ENCODE measurements at places on chromosomes 4 and X.

- DNase-seq: no peak
These were observed 2340.7 kb downstream of the PCDH7 start for GRCh38 chr4:33060674-33061542.

DNA sequence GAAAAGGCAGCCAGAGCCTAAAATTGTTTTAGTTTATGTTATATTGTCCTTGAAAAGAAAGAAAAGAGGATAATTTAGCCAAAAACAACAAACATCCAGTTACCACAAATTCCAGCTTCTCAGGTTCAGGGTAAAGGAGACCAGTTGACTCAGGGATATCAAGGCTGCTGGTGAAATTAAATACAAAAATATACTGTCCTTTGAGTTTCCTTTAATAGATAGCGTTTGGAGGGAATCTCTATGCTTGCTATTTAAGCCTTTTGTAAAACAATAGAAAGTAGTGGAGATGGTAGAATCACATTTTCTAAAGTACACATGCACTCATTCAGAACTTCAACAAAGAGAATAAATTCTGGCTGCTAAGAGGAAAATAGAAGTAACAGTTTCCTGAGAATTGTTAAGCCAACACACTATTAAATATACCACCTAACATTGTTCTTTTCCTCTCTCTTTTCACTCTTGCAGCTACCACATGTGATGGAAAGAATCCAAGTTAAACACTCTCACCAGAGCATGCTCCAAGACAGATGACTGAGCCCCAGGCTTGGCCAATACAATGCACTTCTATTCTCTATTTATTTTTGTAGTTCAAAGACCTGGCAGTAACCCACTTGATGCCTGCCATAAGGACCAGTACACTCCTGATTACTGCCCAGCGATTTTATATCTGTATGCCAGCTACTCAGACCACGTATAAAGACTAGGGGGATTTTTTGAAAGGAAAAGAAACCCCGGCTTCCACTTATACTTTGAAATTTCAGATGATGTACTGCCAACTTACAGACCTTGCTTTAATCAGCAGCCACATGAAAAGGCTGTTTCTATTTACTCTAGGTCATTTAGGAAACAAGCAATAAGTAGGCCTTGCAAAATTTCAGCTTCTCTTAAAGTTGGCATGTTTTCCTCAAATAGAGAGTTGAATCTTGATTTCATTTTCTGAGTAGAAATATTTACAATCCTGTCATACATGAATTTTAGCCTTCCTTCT is 756.9 kb downstream of the FAT4 start:
- no peak for DNase-seq

- DNase-seq: no peak
These were observed 18.5 kb downstream of the IGFBP7 start for GRCh38 chr4:57091657-57092162.

DNA sequence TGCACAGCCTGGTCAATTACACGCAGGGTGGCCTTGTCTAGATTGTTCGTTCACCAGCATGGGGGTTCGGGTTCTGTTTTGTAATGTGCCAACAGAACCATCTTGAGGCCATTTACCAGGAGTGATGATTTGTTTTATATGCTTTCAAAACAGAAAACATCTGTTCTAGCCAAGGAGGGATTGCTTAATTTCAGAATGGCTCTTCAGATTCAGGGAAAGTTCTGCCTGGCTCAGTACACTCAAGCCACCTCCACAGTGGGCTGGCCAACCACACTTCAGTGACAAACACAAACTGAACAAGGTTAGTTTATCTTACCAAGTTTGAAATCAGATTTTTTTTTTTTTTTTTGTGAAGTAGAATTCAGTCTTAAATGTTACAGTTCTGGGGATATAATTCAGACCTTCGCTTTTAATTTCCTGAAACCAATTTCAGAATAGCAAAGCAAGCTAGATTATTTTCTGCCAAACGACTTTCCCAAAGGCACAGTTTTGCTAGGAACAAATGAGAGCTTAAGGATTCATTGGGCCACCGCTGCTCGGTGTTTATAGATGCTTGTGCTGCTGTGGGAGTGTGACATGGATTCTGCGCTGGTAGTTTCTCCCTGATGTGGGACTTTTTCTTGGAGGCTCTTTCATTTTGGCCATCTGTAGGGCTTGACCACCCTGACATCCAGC is 23.4 kb downstream of the SMS start:
- DNase-seq: no peak

DNA sequence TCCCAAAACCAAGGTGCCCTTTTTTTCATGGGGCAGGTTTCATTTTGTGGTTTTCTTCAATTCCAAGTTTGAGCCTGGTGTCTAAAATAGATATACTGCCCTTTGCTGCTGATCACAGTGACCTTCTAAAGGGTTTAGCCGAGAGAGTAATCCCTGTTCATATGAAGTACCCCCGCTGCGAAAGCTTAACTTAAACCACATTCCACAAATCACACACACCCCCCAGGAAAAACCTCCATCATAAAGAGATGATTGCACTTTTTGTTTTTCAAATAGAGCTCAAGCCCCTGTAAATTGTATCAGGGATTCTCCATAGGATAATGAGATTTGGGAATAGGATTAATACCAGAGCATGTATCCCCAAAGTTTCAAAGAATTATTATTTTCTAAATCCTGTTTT is 90.8 kb downstream of the USP46 start:
- no peak for DNase-seq

DNA sequence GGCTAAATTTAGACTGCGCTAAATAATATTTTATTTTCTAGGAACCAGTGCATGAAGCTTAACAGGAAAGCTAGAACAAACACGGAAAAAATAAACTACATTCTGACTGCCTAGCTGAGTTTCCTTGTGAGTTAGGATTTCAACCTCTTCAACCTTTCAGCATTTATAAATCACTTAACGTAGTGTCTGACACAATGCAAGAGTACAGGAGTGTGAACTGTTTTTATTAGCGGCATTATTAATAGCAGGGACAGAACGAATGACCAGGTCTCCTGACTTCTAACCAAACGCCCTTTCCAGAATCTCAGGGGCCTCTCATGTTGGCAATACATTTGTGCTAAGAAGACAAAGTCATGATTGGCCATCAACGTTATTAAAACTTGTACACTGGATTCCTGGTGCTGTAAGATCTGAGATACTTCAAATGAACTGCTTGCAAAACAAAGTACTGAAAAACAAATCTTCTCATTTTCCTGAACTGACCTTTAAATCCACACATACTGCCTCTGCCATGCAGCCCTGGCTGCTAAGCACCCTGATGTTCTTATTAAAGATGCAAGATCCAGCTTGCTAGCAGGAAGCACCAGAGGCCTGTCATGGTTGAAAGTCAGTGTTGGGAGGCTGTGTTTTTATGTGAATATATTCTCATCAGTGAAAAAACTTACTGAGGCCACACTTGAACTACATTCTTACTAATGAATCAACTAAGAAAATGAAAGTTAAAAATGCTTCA is 380.4 kb upstream of the CPEB2 start:
- no peak for DNase-seq

GRCh38 chr4:80990851-80991250 is 39.7 kb upstream of the BMP3 start:
- no peak for DNase-seq

- DNase-seq: no peak
These were observed 90.0 kb upstream of the EXOC1L start for GRCh38 chr4:55729351-55730279.

GRCh38 chr4:182066037-182066436 is 177.2 kb upstream of the TENM3 start:
- no peak for DNase-seq

GRCh38 chr4:11232015-11232414 is 196.7 kb downstream of the HS3ST1 start:
- DNase-seq: no peak

DNA sequence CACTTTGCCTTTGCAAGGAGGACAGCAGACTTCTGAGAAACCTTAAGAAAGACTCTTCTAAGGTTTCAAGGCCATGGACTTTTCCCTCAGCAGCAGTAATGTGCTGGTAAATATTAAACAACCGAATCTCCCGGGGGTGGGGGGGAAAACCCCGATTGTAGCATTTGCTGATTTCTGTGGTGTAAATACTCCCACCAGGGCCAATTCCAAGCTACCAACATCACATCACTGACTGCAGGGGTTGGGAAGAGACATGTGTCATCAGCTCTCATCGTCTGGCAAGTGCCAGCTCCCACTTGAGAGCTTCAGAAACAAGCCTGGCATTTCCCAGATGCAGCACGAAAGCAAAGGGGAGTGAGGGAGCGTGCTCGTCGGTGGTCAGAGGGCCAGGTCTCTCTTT is 101.2 kb downstream of the BCOR start:
- no peak for DNase-seq

GRCh38 chrX:71953391-71953790 is 42.7 kb downstream of the NHSL2 start:
- DNase-seq: no peak

DNA sequence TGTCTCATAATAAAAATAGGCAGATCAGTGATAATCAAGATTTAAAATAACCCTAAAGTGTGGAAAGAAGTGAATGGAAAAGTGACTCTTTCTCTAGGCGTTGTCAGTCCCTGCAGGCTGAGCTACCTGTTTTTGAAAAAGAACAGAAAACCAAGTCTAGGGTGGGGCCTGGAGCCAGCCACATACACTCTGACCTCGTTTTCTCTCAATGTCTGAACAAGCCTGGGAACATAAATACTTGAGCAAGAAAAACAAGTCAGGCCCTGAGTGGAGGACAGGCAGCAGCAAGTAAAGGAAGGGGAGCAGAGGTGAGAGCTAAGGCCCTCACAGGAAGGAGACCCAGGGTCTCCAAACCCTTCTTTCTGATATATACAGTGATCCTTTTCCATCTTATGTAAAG is 91.7 kb upstream of the HPF1 start:
- DNase-seq: no peak

DNA sequence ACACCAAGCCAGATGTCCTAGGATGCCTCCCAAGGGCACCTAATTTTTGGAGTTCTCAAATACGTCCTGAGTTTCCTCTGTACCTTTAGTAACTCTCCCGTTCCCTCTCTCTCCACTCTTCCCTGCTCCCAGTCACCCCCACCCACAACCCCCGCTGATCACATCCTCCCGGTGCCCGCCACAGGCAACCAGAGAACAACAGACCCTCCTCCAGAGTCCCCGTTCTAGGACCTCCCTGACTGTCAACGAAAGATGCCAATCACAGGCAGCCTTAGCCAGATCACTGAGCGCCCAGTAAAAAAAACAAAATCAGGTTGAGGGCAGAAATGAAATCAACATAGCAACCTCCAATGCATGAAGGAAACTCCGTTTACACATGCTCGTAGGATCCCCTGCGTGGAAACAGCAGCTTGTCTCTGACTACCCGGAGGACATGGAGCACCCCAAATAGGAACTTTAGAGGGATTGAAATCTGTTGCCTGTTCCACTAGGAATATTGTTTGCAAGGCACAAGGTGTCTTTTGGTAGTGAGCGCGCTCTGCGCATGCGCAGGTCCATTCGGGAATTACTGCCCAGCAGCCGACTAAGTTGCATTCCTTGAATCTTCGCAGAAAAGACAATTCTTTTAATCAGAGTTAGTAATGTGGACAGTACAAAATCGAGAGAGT is at the start of gene GABRB1:
Gene GABRB1 (plus strand): TSS at position 557 of the 668 bp plus-strand sequence.
- no peak for DNase-seq

- DNase-seq: no peak
These were observed 110.4 kb downstream of the AMELX start for GRCh38 chrX:11403631-11404030.

DNA sequence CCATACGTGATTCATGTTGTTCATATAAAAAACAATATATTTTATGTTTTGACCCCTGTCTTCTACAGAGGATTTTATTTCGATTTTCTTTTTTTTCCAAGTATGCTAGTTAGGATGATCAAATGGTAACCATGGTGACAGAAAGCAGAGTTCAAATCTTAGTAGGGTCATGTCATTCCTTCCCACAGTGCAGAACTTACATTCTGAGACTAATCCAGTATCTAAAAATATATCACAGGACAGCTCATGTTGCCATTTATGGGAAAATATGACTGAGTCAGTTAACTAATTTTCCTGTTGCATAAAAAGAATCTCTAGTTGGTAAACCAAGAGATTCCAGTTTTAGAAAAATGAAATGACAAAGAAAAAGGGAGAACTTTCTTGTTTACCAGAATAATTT is 209.5 kb downstream of the PARM1 start:
- DNase-seq: no peak

- no peak for DNase-seq
These were observed 41.8 kb downstream of the RAB40A start for GRCh38 chrX:103477496-103477895.

- no peak for DNase-seq
These were observed 14.6 kb upstream of the HNRNPD start for GRCh38 chr4:82388405-82388804.

DNA sequence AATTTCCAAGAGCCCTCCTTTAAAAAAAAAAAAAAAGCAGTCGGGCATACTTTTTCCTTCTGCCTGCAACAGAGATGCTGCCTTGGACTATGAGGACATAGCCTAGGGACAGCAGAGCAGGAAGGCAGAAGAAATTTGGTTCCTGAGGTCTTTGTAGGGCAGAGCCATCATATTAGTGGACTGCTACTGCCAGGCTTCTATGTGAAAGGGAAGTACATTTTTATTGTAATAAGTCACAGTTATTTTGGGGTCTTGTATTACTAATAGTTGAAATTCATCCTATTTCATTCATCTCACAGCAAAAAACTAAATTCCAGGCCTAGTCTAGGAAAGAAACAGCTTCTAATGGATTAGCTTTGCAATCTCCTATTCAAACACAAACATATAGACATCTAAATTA is 211.2 kb downstream of the NSUN7 start:
- no peak for DNase-seq

DNA sequence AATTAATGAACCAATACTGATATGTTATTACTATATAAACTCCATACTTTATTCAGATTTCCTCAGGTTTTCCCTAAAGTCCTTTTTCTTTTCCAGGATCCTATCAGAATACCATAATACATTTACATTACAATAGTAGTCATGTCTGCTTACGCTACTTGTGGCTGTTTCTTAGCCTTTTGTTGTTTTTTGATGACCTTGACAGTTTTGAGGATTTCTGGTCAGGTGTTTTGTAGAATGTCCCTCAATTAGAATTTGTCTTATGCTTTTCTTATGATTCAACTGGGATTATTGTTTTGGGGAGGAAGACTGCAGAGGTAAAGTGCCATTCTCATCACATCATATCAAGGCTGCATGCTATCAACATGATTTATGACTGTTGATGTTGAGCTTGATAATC is 9.1 kb downstream of the SOX3 start:
- DNase-seq: no peak

GRCh38 chrX:119495734-119496726 is 27.8 kb downstream of the SLC25A5 start:
- DNase-seq: no peak

- no peak for DNase-seq
These were observed 70.9 kb upstream of the UGT2B7 start for GRCh38 chr4:69025191-69025998.
